ENCODE measurements at places on chromosomes 3 and 15. TPM values are rescaled to one million over a fixed set of nuclear protein-coding genes. Genes with fewer than 3 reads are reported as not detected.
A peak's percentile ranks its signal among the peaks of the same experiment; 100 is the strongest.

GRCh38 chr3:184154885-184155643 lies at the start of gene DVL3:
DVL3 (plus strand) TSS chr3:184155377; CDS start chr3:184155636, 259 bp downstream.
- H3K27me3 ChIP-seq, result no peaks in the 10 kb centered on the region
- peak; percentile 45 for DNase-seq
- peak within 1 kb of the TSS; percentile 96 for H3K4me3 ChIP-seq

DNA sequence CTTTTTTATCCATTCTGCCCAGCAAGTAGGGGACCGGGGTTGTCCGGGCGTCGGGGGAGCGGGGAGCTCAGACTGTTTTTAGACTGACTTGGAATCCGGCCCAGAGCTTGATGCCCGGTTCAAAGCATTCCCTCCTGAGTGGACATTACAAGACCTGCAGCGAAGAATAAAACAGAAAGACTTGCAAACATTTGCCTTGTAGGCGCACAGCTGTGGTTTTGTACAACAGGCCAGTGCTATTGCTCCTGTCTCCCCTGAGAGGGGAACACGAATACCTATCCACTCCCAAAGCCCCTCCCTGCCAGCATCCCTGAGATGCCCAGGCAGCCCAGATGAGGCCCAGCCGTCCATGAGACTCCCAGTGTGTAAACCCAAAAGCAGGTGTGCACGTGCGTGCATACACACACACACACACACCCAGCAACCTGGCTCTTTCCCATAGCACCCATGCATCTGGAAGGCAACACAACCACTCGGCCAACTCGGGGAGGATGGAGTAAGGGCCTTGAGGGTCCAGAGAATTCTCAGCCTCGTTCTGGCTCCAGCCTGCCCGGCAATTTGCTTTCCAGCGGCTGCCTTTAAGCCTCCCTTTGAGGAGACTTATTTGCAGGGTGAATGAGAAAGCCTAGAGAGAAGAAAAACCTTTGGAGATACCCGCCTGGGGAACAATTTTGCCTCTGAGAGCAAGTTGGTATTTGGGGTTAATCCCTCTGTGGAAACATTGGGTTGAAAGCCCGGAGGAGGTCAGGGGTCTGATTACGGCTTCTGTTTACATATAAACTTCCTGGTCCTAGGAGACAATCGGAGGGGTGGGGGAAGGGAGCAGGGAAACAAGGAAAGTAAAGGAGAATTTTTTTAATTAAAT lies 161.0 kb upstream of the HES1 start:
- no peak for DNase-seq
- H3K27me3 ChIP-seq, result peaks cover 5% of the 10 kb centered on the region
- peaks cover 52% of the 10 kb centered on the region for H3K4me1 ChIP-seq
- peak overlapping the region; percentile 51 for H3K4me3 ChIP-seq

- peaks cover 39% of the 10 kb centered on the region for H3K36me3 ChIP-seq
- DNase-seq, result no peak
- peaks cover 5% of the 10 kb centered on the region for H3K4me1 ChIP-seq
- no peak overlapping the region for H3K27ac ChIP-seq
- no peaks in the 10 kb centered on the region for H3K27me3 ChIP-seq
These were observed 239.2 kb downstream of the PDZRN3 start for GRCh38 chr3:73385568-73385967.

GRCh38 chr3:97736928-97737327 lies 27.6 kb upstream of the ARL6 start:
- no peak overlapping the region for H3K4me3 ChIP-seq
- H3K27me3 ChIP-seq, result no peaks in the 10 kb centered on the region
- H3K27ac ChIP-seq, result no peak overlapping the region
- no peak for DNase-seq

GRCh38 chr3:32850226-32850625 lies 32.4 kb downstream of the TRIM71 start:
- peaks cover 54% of the 10 kb centered on the region for H3K4me1 ChIP-seq
- peak overlapping the region; percentile 19 for H3K4me3 ChIP-seq

DNA sequence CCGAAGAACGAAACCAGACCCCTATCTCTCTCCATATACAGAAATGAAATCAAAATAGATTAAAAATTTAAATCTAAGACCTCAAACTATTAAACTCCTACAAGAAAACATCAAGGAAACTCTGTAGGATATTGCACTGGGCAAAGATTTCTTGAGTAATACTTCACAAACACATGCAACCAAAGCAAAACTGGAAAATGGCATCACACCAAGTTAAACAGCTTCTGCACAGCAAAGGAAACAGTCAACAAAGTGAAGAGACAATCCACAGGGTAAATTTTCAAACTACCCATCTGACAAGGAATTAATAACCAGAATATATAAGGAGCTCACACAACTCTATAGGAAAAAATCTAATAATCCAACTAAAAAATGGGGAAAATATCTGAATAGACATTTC lies 29.4 kb downstream of the CCK start:
- H3K36me3 ChIP-seq, result no peaks in the 10 kb centered on the region
- DNase-seq, result no peak
- no peak overlapping the region for H3K4me3 ChIP-seq
- H3K27ac ChIP-seq, result no peak overlapping the region

- no peaks in the 10 kb centered on the region for H3K36me3 ChIP-seq
- DNase-seq, result no peak
- H3K27ac ChIP-seq, result peak overlapping the region; percentile 92
- no peaks in the 10 kb centered on the region for H3K27me3 ChIP-seq
These were observed 146.4 kb upstream of the LIPC start for GRCh38 chr15:58285212-58285920.

- H3K4me3 ChIP-seq, result no peak overlapping the region
- H3K36me3 ChIP-seq, result no peaks in the 10 kb centered on the region
- no peak for DNase-seq
- peaks cover 21% of the 10 kb centered on the region for H3K27me3 ChIP-seq
- peaks cover 15% of the 10 kb centered on the region for H3K4me1 ChIP-seq
These were observed 137.6 kb downstream of the SMAD6 start for GRCh38 chr15:66839506-66840112.

DNA sequence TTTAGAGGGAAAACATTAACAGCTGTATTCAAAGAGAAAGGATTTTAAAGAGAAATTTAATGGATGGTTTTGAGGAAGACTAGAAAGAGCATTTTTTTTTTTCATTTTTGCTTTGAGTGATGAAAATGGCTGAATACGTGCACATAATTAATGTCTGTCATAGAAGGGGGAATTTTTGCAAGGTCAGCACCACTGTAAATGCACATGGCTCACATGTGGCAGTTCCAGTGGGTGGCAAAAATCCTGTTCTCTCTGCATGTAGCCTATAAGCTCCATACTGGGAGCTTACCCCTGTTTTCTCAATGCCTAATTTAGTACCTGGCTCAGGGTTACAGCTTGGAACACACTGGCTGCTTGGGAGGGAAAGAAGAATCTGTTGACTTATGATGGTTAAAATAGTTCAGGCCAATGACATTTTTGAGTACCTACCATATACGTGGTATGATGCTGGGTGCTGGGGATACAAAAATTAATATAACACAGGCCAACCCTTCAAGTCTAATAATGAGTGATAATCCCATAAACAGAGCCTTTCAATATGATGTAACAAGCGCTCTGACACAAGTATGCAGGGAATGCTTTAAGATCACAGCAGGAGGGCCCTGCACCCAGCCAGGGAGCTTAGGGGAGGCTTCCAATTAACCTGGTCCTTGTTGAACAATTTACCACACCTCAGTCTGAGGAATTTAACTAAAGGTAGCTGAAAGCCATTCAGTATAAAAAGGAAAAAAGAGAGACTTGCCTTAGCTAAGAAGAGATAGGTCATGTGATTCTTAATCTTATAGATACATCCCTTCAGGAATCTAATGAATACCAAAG lies 33.0 kb downstream of the HSPBAP1 start:
- no peaks in the 10 kb centered on the region for H3K27me3 ChIP-seq
- H3K4me1 ChIP-seq, result peaks cover 17% of the 10 kb centered on the region
- no peak for DNase-seq
- H3K27ac ChIP-seq, result peak overlapping the region; percentile 87

- no peak overlapping the region for H3K4me3 ChIP-seq
- no peaks in the 10 kb centered on the region for H3K4me1 ChIP-seq
- peaks cover 2% of the 10 kb centered on the region for H3K36me3 ChIP-seq
- DNase-seq, result no peak
- H3K27me3 ChIP-seq, result no peaks in the 10 kb centered on the region
- no peak overlapping the region for H3K27ac ChIP-seq
These were observed 673.4 kb upstream of the CBLB start for GRCh38 chr3:106542101-106542769.

- no peak for DNase-seq
- H3K27me3 ChIP-seq, result no peaks in the 10 kb centered on the region
- H3K27ac ChIP-seq, result no peak overlapping the region
- no peaks in the 10 kb centered on the region for H3K4me1 ChIP-seq
These were observed 558.0 kb downstream of the MECOM start for GRCh38 chr3:169105561-169105960.

DNA sequence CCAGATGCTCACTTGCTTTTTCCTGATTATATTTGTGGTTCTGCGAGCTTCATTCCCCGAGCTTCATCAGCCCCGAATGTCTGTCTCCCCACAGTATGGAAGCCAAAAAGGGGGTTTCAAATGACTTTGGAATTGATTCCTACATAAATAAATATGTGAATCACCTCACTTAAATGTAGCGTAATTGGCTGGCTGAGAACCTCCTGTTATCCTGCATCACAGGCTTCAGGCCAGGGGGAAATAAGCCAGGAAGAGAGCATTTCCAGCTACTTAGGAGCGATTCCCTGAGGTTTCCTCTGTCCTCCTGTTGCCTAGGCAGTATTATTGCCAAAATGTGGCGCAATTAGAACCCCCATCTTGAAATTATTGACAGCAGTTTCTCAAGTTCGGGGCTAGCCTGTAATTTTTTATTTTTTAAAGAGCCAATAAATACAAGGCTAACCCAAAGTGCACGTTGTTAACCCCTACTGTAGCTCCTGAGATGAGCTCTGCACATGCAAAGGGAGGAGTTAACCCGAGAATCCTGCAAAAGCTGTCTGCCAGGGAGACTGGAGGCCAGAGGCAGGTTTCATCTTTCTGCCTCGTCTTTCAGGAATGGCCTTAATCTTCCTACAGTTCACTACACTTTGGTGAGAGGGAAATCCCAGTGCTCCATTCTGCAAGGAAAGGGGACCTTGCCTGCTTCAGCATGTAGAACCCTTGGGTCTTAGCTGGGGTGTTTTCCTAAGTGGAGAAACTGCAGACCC lies 148.2 kb downstream of the ADAMTS9 start:
- no peak overlapping the region for H3K4me3 ChIP-seq
- H3K27ac ChIP-seq, result no peak overlapping the region
- H3K27me3 ChIP-seq, result no peaks in the 10 kb centered on the region
- peaks cover 56% of the 10 kb centered on the region for H3K36me3 ChIP-seq
- peaks cover 23% of the 10 kb centered on the region for H3K4me1 ChIP-seq
- DNase-seq, result no peak

- no peaks in the 10 kb centered on the region for H3K27me3 ChIP-seq
- no peak overlapping the region for H3K4me3 ChIP-seq
- H3K36me3 ChIP-seq, result peaks cover 1% of the 10 kb centered on the region
- H3K4me1 ChIP-seq, result no peaks in the 10 kb centered on the region
These were observed 49.6 kb downstream of the RFX7 start for GRCh38 chr15:56194035-56194434.

DNA sequence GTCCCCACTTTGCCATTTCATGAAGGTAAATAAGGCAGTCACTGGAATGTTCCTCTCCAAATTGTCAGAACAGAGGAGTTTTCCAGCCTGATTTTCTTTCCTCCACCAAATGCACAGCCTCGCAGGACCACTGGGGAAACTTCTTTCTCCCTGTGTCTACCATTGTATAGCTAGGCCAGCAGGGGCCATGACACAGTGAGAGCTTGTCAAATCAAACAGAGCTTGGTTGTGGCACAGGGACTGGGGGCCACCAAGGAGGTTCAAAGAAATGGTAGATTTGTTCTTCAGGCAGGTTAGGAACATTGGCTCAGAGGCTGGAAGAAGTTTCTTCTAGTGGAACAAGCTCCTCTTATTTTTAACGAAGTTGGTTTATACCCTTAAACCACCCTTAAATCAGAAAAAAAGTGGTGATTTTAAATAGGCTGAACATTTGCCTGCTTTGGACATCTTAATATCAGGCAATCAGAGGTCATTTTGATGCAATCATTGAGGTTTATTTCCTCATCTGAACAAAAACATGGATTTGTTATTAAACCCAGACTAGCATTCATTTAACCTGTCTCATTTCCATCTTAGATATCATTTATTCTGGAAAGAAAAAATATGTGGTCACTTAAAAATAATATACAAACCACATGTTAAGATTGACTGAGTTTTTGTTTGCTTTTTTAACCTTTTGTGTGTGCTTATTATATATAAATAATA lies 105.6 kb downstream of the GTPBP8 start:
- no peaks in the 10 kb centered on the region for H3K4me1 ChIP-seq
- no peak overlapping the region for H3K27ac ChIP-seq
- H3K4me3 ChIP-seq, result no peak overlapping the region
- H3K27me3 ChIP-seq, result peaks cover 4% of the 10 kb centered on the region
- no peaks in the 10 kb centered on the region for H3K36me3 ChIP-seq

- H3K27me3 ChIP-seq, result no peaks in the 10 kb centered on the region
- H3K27ac ChIP-seq, result no peak overlapping the region
- H3K4me3 ChIP-seq, result no peak overlapping the region
- H3K4me1 ChIP-seq, result no peaks in the 10 kb centered on the region
These were observed 18.0 kb downstream of the ZDHHC19 start for GRCh38 chr3:196193133-196193735.

- DNase-seq, result no peak
- peaks cover 61% of the 10 kb centered on the region for H3K4me1 ChIP-seq
- H3K27me3 ChIP-seq, result no peaks in the 10 kb centered on the region
- no peak overlapping the region for H3K4me3 ChIP-seq
These were observed 177.6 kb downstream of the STAC start for GRCh38 chr3:36557708-36558421.

DNA sequence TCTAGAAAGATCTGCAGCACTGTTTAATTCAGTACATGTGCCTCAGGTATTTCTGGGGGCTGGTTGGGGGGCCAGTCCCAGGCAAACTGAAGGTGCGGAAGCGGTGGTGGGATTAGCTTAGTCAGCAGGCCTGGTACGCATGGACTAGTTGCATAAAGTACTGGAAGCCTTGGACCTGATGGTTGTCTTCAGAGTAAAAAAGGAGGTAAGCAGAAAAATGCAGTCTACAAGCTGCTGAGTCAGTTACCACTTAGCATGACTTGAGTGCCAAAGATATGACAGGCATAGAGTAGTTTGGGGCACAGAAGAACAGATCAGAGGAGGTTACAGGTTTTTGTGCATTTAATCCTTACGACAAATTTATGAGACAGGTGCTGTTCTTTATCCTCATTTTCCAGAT lies 19.9 kb upstream of the GOLGA8J start:
- no peak overlapping the region for H3K4me3 ChIP-seq
- no peak overlapping the region for H3K27ac ChIP-seq
- no peak for DNase-seq
- H3K4me1 ChIP-seq, result no peaks in the 10 kb centered on the region
- peaks cover 4% of the 10 kb centered on the region for H3K27me3 ChIP-seq
- H3K36me3 ChIP-seq, result no peaks in the 10 kb centered on the region

- no peaks in the 10 kb centered on the region for H3K36me3 ChIP-seq
- no peak overlapping the region for H3K4me3 ChIP-seq
- no peak for DNase-seq
- H3K27ac ChIP-seq, result no peak overlapping the region
- H3K4me1 ChIP-seq, result peaks cover 2% of the 10 kb centered on the region
- peaks cover 4% of the 10 kb centered on the region for H3K27me3 ChIP-seq
These were observed 142.8 kb downstream of the LIPC start for GRCh38 chr15:58574631-58575030.

The EFCAB12 gene
- 6.8 TPM for total RNA-seq

The ADCY5 gene
- total RNA-seq, result 33.8 TPM

The AHSG gene
- total RNA-seq, result 0.27 TPM

The CNTN3 gene
- total RNA-seq, result 12.7 TPM

The SCG3 gene
- 6.4 TPM for total RNA-seq

The CSPG4 gene
- total RNA-seq, result 0.41 TPM

The NEIL1 gene
- 79.2 TPM for total RNA-seq

The CA12 gene
- total RNA-seq, result 0.58 TPM

The MAGI1 gene
- 150 TPM for total RNA-seq

The TMEM45A gene
- total RNA-seq, result 9.9 TPM

The CFAP20DC gene
- 10.4 TPM for total RNA-seq

The PLA1A gene
- total RNA-seq, result 0.18 TPM

The SKOR1 gene
- 0.75 TPM for total RNA-seq

The SLITRK3 gene
- total RNA-seq, result not detected

The ZNF660 gene
- 22.6 TPM for total RNA-seq
